Tibial nerve (tissue), 4 donors: ENCODE measurements at places on chromosomes 11 and 22. TPM values are rescaled to one million over a fixed set of nuclear protein-coding genes. Genes with fewer than 3 reads are reported as not detected.

- no peak for DNase-seq
- H3K36me3 ChIP-seq = no peaks in the 10 kb centered on the region
- H3K27ac ChIP-seq = peak overlapping the region; percentile 91
- H3K4me1 ChIP-seq = no peaks in the 10 kb centered on the region
- H3K27me3 ChIP-seq = no peaks in the 10 kb centered on the region
These were observed 748 bp downstream of the RAB30 start for GRCh38 chr11:83070731-83071566.

DNA sequence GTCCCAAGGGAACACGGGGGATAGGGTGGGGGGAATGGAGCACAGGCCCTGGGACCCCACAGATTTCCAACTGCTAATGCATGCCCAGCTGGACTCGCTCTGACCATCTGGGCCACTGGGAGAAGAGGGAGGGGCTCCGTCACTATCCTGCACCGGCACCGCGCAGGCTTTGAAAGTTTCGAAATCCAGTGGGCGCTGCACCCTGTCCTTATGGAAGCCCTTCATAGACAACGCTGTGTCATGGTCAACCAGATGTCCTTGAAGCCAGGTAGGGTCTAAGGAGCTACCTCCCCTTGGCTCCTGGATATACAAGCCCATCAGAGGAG lies 30.1 kb downstream of the LRRC10B start:
- DNase-seq = no peak
- no peak overlapping the region for H3K27ac ChIP-seq
- peaks cover 12% of the 10 kb centered on the region for H3K4me1 ChIP-seq
- no peaks in the 10 kb centered on the region for H3K36me3 ChIP-seq
- no peak overlapping the region for H3K4me3 ChIP-seq

DNA sequence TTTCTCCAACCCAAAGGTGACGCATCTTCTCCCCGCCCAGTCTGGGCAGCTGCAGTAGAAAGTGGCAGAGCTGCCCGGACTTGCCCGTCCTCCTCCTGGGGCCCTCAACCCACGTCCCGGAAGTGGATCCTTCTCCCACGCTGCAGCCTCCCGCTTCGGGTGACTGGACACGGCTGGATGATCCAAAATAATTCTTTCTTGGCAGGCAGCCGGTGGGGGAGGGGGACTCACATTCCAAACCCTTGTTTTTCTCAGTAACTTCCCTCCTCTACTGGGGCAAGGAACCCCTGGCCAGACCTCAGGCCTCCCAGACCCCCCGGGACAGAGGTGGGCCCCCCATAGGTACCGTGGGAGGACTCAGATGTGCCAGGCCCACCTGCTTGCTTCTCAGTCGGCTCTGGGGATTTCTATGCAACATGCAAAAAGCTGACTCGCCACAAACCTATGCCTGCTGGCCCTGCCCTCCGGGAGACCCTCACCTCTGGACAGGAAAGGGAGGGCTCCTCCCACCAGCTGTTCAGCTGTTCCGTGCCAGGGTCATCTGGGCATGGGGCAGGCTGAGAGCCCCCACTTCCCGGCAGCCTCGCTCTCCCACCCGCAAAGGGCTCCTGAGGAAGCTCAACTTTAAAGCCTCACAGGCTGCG lies 1.4 kb downstream of the PLXNB2 start:
- H3K27ac ChIP-seq = peak overlapping the region; percentile 86
- peak overlapping the region; percentile 86 for H3K4me3 ChIP-seq
- peaks cover 76% of the 10 kb centered on the region for H3K4me1 ChIP-seq
- H3K27me3 ChIP-seq = no peaks in the 10 kb centered on the region
- no peaks in the 10 kb centered on the region for H3K36me3 ChIP-seq
- DNase-seq = peak; percentile 53

- no peaks in the 10 kb centered on the region for H3K27me3 ChIP-seq
- H3K4me3 ChIP-seq = no peak overlapping the region
- H3K27ac ChIP-seq = no peak overlapping the region
- no peaks in the 10 kb centered on the region for H3K36me3 ChIP-seq
These were observed 171.9 kb upstream of the MPPED2 start for GRCh38 chr11:30758012-30758411.

- no peaks in the 10 kb centered on the region for H3K27me3 ChIP-seq
- H3K4me3 ChIP-seq = no peak overlapping the region
- H3K27ac ChIP-seq = no peak overlapping the region
- no peak for DNase-seq
- H3K36me3 ChIP-seq = no peaks in the 10 kb centered on the region
These were observed 1025.8 kb downstream of the FAM181B start for GRCh38 chr11:81707881-81708280.

- no peak for DNase-seq
- no peaks in the 10 kb centered on the region for H3K27me3 ChIP-seq
- H3K4me1 ChIP-seq = no peaks in the 10 kb centered on the region
- no peak overlapping the region for H3K4me3 ChIP-seq
These were observed 274.9 kb upstream of the MPPED2 start for GRCh38 chr11:30861064-30861463.

DNA sequence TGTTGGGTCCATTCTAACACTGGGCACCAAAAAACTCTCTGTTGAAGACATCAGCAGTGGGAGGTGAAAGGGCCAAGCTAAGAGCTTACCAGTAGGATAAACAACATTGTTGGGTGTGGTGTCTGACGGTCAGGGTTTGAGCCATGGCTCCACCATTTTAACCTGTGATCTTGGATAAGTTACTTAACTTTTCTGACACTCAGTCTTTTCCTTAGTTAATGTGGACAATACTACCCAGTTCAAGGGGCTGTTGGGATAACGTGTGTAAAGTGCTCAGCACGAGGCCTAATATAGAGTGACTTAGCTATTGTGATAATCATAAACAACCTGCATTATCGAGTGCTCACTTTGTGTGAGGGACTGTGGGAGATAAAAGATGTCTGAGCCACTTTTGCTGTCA lies 6.1 kb downstream of the UCP3 start:
- H3K4me3 ChIP-seq = no peak overlapping the region
- H3K27me3 ChIP-seq = no peaks in the 10 kb centered on the region
- H3K4me1 ChIP-seq = no peaks in the 10 kb centered on the region
- H3K27ac ChIP-seq = no peak overlapping the region
- no peak for DNase-seq

GRCh38 chr11:78689585-78690153 lies 115.0 kb upstream of the NARS2 start:
- H3K27ac ChIP-seq = no peak overlapping the region
- H3K4me1 ChIP-seq = no peaks in the 10 kb centered on the region
- no peak for DNase-seq

DNA sequence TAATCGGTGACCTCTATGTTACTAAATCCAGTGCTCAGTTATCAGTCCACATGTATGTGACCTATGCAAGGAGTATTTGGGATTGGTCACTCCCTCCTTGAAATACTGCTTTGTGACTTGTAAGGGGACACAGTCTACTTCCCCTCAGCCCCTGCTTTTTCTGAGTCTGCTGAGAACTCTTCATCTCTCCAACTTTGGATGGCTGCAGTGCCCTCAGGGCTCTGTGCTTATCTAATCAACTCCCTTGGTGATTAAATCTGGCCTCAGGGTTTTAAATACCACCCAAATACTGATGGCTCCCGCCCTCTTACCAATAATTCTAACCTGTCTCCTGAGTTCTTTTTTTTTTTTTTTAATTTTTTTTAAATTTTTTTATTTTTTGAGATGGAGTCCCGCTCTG lies 40.2 kb downstream of the FAM118A start:
- no peaks in the 10 kb centered on the region for H3K36me3 ChIP-seq
- no peak for DNase-seq
- H3K4me3 ChIP-seq = no peak overlapping the region

DNA sequence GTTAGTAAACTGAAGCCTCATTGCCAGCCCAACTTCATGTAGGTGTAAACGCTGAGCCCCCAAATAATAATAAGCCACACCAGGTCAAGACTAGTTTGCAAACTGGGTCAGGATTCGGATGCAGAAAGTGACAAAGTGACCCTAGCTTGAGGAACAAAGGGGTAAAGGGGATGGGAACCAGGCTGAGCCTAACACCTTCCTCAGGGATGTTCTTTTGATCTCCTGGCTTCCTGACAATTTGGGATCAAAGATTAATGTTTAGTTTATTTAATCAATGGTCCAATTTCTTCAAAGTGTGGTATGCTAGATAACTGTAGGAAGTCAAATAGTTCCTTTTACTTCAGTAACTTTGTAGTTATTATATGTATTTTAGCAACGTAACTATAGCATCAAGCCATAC lies 9.9 kb downstream of the GLYATL1 start:
- H3K4me1 ChIP-seq = no peaks in the 10 kb centered on the region
- H3K36me3 ChIP-seq = no peaks in the 10 kb centered on the region
- H3K27me3 ChIP-seq = no peaks in the 10 kb centered on the region

- no peak for DNase-seq
- peaks cover 42% of the 10 kb centered on the region for H3K4me1 ChIP-seq
- peak overlapping the region; percentile 74 for H3K27ac ChIP-seq
- peaks cover 22% of the 10 kb centered on the region for H3K27me3 ChIP-seq
These were observed 7.8 kb downstream of the DCHS1 start for GRCh38 chr11:6647836-6648235.

Gene RCOR2
- 1.6 TPM for total RNA-seq

Gene IGLL1
- total RNA-seq = not detected

Gene GAL3ST1
- 17.7 TPM for total RNA-seq

Gene SAA4
- total RNA-seq = not detected

Gene MMP12
- not detected for total RNA-seq

Gene MALAT1
- 23,532 TPM for total RNA-seq
